ENCODE measurements at places on chromosomes 13 and 19. TPM values are rescaled to one million over a fixed set of nuclear protein-coding genes. Genes with fewer than 3 reads are reported as not detected.

DNA sequence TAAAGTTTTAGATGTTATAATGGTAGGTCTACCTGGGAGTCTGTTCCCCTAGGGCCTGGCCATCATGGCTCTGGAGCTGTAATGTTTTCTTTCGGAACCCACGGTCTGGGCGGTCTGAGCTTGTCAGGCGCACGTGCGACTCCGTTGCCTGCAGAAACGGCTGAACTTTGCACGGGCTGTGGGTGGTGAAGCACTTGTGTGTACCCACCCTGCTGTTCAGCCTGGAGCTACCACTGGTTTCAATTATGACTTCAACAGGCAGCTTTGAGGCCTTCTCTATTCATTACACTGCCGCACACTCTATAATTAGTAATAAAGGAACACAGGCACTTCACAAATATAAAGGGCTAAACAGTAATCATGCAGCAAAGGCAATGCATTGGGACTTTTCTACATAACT, 6.0 kb downstream of the PCDH8 start:
- DNase-seq: no peak

CYP2A13 gene
- not detected for polyA plus RNA-seq

DNA sequence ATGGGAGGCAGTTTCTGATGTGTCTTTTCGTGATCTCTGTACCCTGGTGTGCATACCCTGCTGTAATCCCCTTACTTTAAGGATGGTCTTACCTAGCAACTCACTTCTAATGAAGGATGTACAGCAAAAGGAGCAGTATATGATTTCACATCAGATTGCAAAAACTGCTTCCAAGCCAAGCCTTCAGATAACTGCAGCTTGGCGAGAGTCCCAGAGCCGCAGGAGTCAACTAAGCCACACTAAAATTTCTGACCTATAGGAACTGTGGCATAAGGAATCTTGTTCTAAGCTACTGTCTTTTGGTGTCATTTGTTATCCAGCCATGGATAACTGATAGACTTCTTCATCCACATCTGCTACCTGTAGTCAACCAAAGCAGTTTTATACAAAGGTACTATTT, 496.7 kb downstream of the GPC6 start:
- DNase-seq: no peak

KIR3DL2 gene
- 0.20 TPM for polyA plus RNA-seq

DNA sequence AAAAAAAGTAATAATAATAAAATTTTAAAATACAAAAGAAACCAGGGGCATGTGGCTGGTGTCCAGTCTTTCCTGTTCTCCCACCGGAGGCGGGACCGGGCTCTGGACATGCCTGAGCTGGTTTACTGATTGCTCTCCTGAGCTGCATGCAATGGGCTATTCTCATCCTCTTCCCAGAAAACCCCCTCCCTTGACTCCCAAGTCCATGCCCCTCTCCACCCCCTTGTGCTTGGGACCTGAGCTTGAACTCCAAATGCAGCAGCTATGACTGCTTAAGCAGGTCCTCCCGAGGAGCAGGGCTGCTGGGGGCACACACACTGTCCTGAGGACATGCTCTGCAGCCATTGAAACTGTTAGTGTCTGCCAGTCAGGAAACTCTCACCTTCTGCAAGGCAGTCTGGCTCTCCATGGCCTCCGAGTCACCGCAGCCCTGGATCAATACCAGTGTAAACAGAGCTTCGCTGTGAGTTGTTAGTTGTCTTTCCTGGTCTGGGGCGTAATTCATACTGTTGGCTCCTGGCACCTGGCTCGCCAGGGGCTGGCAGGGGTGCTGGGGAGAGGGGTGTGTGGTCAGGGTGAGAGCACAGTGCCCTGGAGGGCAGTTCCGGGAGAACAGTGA, 41.6 kb upstream of the CHST8 start:
- no peak for DNase-seq

SEMA6B gene
- polyA plus RNA-seq: 1.5 TPM

ZNF177 gene
- not detected for polyA plus RNA-seq

DNA sequence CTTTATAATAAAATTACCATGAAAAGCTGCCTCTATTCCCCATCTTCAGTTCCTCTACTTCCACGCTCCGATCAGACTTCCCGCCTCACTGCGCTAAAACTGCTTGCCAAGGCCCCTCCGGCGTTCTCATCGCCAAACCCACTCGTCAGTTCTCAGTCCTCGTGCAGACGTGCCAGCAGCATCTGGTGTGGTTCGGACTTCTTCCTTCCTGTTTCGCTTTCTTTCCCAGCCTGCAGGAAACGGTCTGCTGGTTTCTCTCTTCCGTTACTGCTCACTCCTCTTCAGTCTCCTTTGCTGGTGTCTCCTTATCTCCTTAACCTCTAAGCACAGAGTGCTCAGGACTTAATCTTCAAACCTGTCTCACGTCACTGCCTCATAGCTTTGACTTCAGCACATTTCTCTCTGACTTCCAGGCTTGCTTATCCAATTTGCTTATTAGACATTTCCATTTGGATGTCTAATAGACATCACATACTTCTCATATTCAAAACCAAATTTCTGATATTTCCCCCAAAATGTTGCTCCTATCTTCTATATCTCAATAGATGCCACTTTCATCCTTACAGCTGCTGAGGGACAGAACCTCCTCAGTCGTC, 40.3 kb downstream of the RCBTB2 start:
- DNase-seq: peak; percentile 82

- no peak for DNase-seq
Observed at GRCh38 chr13:39341251-39341650, 261.7 kb downstream of the LHFPL6 start.

- DNase-seq: no peak
Observed at GRCh38 chr13:75993823-75994222, 357.7 kb downstream of the LMO7 start.

NRTN gene
- 1.1 TPM for polyA plus RNA-seq

POU2F2 gene
- 5.9 TPM for polyA plus RNA-seq

DNA sequence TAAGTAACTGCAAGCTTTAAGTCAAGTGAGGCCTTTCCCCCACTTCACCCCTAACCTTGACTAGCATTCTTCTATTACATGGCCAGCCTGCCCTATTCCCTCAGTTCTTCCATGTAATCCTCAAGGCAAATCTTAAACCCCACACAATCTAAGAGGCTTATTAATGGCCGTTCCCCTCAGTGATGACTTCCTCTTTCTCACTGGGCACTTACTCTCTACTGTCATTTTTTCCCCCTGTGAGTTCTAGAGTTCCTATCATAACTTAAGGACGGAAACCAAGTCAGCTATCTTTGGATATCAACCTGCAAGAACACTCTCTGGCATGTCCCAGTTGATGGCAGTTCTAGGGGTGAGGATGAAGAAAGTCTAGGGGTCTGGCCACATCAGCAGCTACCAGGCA, 131.2 kb downstream of the DCLK1 start:
- no peak for DNase-seq

DNA sequence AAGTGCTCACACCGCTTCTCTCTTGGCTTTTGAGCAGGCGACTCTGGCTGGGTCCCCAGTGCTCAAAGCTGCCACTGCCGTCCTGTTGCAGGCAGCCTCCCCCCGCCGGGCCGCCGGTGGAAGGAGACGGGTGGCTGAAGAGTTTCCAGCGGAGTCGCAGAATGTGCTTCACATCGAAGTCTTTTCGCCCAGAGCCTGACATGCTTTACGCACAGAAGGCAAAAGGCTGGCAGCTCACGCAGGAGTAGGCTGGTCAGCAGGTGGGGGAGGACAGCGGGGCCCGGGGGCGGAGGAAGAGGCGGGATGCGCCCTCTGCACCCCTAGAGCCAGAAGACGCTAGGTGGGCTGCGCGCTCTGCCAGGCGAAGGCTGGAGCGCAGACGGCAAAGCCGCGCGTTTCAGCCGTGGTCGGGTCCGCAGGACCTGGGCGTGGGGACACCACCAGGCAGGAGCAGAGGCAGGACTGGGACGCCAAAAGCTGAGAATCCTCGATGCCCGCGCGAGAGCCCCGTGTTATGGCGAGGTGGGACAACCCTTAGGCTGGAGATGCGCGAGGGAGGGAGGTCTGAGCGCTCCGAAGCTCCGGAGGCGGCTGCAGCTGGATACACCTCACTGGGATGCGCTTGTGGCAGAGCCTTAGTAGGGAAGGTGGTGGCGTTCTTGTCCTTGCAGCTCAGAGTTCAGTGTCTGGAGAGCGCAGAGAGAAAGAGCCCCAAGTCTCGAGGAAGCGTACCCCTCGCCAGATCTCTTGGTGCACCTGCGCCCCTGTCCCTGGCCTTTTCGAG, at the start of gene ATXN8OS:
Gene ATXN8OS (plus strand): TSS at position 329 of the 784 bp plus-strand sequence.
- no peak for DNase-seq

GRCh38 chr13:89951341-89951740, 1396.1 kb upstream of the MIR17HG start:
- DNase-seq: no peak

DNA sequence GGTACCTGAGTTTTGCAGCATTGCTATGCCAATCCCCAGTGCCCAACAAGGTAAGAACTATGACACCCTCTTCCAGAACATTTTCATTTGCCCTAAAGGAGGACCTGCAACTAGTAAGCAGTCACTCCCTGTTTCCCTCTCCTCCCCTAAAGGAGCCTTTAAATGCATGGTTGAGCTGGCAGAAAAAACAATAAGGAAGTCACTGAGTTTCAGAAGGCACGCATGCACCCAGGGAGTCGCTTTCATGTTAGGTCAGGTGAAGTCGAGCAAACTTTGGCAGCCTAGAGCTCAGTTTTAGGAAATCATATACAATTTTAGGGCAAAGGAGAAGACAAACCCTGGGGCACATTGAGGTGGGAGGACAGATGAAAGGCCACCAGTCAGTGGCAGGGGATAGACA, 11.8 kb downstream of the NLRP11 start:
- no peak for DNase-seq

DNA sequence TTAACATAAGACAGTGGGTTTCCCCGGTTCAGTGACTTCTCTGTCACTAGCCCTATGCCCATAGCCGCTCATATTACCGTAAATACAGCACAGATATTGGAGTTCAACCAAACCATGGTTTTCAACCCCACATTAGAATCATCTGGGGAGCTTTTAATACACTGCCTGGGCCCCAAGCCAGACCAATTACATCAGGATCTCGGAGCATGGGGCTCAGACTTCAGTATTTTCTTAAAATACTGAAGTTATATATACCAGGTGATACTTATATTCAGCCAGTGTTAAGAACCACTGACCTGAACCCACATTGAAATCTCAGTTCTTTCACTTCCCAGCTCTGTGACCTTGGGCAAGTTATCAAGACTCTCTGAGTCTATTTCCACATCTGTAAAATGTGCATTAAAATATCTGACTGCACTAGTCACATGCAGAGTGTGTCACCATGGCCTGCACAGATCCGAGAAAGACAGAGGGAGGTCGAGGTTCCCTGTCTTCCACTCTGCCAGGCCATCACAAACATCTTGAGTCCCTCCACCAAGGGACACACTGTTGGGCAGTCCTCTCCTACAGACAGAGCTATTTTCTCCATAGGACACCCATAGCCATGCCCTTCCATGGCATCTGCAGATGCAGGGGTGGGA, 32.2 kb upstream of the IPO5 start:
- no peak for DNase-seq

GRCh38 chr19:1102407-1103131, 1.2 kb upstream of the GPX4 start:
- no peak for DNase-seq

DNA sequence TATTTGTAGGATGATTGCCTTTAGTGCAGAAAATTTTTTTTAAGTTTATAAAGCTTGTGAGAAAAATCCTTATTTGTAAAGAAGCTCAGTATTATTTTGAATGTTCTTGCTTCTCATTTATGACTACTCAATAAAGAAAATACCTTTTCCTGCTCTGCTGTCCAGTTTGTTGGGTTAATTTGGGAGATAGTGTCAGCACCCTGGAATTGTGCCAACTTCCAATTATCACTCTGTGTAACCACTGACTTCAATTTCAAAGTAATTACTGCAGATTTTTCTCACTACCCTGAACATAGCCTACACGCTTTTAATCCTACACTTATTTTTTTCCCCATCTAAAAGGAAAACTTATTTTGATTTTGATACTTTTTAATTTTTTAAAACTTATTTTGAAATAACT, 93.1 kb downstream of the GGACT start:
- DNase-seq: no peak

DNA sequence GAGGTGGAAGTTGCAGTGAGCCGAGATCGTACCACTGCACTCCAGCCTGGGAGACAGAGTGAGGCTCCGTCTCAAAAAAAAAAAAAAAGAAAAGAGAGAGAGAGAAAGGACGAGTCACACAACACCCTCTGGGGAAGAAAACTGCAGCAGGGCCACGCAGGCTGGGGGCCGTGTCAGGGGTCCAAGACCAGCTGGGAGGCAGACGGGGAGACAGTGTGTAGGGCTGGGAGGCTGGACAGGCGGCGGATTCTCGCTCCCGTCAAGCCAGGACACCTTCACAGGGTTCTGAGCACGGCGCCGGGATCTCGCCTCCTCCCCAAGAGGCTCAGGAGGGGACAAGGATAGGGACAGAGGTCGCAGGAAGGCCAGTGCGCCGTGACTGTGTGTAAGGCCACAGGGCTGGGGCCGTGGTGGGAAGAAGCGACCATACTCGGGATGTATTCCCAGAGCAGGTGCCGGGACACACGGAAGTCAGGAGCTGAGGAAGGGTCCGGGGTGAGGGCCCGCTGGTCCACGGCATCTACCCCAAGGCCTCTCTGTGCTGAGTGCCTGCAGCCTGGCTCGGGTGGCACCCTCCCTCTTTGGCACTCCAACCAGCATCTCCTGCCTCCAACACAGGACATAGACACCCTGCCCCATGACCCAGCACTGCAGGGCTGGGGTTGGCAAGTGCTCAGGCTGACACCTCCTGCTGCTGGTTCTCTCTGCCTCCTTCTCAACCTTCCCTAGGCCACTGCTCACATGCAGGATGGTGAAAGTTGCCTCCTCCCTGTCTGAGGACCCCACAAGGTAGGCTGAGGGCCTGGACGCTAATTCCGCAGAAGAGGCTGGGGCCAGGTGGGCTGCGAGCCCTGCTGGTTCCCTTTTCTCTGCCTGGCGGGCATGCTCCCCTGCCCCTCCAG, 21.2 kb downstream of the ZNF787 start:
- no peak for DNase-seq

GRCh38 chr19:953445-954271, 27.8 kb downstream of the ARID3A start:
- no peak for DNase-seq

- no peak for DNase-seq
Observed at GRCh38 chr19:43101950-43102349, 19.4 kb upstream of the PSG2 start.

C5AR2 gene
- 0.38 TPM for polyA plus RNA-seq

TSSK6 gene
- 1.3 TPM for polyA plus RNA-seq

- DNase-seq: no peak
Observed at GRCh38 chr13:41802684-41803444, 158.0 kb downstream of the VWA8 start.

GRCh38 chr19:46674416-46675178, 13.6 kb upstream of the DACT3 start:
- DNase-seq: no peak

PPP1R37 gene
- 7.1 TPM for polyA plus RNA-seq

- peak; percentile 80 for DNase-seq
Observed at GRCh38 chr19:43534816-43535761, 2.1 kb downstream of the ZNF575 start.

SIGLEC5 gene
- not detected for polyA plus RNA-seq

DNA sequence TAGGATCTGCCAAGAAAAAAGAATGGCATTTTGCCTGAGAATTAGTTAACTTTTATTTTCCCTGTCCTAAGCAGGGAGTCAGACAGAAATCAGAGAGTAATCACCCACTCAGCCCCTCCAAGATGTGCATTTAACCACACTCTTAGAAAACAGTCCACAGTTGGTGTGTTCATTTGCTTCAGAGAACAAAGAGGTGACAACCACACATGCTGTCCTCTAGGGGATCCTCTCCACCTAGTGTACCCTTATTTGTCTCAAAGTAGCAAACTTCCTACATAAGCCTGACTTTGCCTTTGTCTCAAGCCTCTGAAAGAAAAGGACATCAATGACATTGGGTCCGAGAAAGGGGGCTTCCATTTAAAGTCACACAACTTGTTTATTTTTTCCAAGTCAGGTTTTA, 107.0 kb upstream of the RFC3 start:
- no peak for DNase-seq

- DNase-seq: no peak
Observed at GRCh38 chr13:41916173-41916954, 44.5 kb downstream of the VWA8 start.
